CD14-positive monocyte (primary cell): ENCODE measurements at places on chromosomes 1 and 21.
A peak's percentile ranks its signal among the peaks of the same experiment; 100 is the strongest.

GRCh38 chr1:87132284-87132870 is 196.3 kb upstream of the LMO4 start:
- peak; percentile 26 for DNase-seq

GRCh38 chr1:186845576-186846210 is 16.9 kb downstream of the PLA2G4A start:
- peak; percentile 26 for DNase-seq

GRCh38 chr1:173113015-173113741 is 62.4 kb upstream of the TNFSF18 start:
- peak; percentile 30 for DNase-seq

GRCh38 chr1:200707116-200707515 is 31.6 kb upstream of the CAMSAP2 start:
- no peak for DNase-seq

DNA sequence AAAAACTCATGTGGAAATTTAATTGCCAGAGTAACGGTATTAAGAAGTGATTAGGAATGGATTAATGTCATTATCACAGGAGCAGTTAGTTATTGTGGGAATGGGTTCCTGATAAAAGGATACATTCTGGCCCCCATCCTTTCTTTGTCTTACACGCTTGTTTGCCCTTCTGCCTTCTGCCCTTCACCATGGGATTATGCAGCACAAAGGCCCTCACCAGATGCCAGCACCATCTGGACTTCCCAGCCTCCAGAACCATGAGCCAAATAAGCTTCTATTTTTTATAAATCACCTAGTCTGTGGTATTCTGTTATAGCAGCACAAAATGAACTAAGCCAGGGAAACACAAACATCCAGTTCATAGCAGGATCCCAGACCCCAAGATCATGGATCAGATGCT is 33.9 kb upstream of the POU2F1 start:
- no peak for DNase-seq

DNA sequence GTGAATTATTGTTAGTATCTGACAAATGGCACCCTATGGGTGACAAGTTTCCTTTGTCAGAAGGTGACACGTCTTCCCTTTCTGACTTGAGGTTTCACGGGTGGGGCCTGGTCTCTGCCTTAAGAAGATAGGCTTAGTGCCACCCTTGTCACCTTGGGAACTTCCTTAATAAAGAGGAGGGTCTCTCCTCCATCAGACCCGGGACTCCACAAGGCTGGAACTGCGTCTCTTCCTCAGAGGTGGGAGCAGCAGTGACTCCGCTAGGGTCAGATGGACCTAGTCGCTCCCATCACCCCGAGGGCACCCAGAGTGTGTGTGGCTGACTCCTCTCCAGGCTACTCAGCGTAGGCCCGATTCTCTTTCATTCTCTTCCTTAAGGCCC is 774 bp upstream of the WDTC1 start:
- no peak for DNase-seq

- DNase-seq = no peak
These were observed 235.3 kb upstream of the ESRRG start for GRCh38 chr1:216958569-216958968.

DNA sequence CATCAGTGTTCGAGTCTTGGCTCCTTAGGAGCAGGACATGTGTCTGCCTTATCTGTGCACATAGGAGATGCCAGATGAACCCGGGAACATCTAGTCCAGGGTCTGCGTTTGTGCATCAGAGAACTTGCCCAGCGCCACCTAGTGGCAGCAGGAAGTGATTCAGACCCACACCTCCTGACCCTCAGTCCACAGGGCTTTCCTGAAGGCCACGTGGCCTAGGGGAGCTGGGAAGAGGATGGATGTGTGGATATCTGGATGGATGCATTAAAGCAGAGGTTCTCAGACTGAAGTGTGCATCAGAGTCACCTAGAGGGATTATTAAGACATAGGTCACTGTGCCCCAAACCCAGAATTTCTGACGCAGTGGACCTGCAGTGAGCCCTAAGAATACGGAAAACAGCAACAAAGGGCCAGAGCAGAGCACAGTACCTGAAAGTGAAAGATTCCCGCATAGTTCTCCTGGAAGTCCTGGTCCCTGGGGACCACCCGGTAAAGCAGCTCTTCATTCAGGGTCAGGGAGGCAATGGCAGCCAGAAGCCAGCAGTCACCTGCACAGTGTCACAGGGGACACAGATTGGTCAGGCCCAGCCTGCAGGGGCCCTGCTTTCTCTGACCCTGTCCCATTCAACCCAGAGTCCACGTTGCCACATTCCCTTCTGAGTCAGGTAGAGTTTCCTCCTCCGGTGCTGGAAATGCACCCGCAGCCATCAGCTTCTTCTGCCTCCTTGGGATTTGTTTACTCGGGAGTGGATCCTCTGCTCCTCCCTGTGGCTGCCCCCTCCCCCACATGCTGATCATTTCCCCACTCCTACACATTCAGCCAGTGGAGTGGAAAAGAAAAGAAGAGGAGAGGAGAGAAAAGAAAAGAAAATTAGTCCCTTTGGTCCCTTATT is 37.0 kb downstream of the CAPN8 start:
- DNase-seq = peak; percentile 51

DNA sequence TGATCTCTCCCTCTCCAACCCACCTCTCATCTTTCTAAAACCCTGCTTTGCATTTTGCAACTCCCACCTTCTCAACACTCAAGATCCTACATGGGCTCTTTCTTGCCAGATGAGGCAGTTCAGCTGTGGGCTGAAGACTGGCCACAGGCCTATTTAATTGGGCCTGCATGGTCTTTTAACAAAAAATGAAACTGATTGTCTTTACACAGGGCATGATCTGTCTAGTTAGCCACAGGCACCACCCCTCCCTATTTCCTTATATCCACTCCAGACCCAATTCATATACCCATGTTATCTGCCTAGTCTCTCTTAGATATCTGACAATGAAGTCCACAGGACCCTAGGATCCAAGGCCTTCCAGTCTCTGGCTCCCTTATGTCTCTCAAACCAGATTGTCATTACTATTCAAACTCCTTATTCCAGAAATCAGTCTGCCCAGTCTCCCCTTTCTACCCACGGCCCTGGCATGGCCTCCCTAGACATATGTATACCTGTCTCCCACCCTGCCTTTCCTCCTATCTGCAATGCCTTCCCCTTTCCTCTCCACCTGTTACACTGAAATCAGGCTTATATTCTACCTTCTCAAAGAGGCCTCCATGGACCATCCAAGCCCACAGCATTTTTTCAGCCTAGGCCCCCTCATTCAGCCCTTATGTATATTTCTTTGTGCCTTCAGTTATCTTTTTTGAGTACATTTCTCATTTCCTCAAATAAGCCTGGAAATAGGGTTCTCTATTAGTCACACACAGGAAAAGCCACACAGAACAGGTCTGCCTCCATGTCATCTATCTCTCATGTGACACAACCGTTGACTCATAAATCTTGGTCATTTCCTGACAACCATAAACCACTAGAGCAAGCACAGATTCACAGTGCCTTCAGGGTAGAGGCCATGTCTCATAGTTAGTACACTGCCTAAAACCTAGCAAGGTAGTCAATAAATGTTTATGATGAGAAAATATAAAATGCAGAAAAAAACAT is 39.0 kb downstream of the LPAR3 start:
- peak; percentile 98 for DNase-seq
